ENCODE measurements at places on chromosomes 12 and 14. TPM values are rescaled to one million over a fixed set of nuclear protein-coding genes. Genes with fewer than 3 reads are reported as not detected.

DNA sequence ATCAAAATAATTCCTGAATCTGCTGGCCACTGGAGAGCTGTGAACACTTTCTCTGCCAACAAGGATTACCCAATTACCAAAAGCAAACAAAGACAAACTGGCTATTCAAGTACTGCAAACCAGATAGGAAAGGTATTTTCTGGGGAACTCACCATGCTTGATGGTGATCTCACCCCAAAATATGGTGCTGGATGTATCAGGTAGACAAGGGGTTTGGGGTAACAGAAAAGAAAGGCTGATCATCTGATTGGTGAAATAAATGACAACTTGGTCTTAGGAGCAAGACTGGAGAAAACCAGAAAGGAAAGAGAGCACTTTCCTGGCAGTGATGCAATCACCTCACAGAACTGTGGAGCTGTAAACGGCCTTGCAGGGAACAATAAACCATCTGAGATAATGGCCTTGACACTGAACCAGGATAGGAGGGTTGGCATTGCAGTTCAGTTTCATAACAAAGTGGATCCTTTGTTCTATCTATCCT, 31.0 kb upstream of the NPFF start:
- no peak for DNase-seq
- H3K4me3 ChIP-seq = no peak overlapping the region
- H3K27ac ChIP-seq = no peak overlapping the region
- no peaks in the 10 kb centered on the region for H3K27me3 ChIP-seq

DNA sequence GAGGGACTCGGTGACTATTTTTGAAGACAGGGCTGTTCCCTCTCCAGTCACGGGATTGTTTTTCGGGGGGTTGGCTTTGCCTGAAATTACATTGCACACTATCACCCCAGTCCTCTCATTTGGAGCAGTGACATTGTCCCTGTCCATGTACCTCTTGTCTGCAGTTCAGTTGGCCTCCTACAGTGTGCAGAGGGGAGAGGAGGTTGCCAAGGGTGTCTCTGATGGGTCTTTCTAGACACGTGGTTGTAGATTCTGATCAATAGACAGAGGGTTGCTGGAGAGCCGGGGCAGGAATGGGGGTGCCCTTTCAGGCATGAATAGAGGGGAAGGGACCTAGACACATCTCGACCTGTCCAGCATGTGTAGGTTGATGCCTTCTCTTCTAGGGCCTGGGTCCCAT, 1.2 kb downstream of the TMEM120B start:
- no peaks in the 10 kb centered on the region for H3K27me3 ChIP-seq
- no peaks in the 10 kb centered on the region for H3K36me3 ChIP-seq
- H3K27ac ChIP-seq = no peak overlapping the region
- peak overlapping the region; percentile 85 for H3K4me3 ChIP-seq

DNA sequence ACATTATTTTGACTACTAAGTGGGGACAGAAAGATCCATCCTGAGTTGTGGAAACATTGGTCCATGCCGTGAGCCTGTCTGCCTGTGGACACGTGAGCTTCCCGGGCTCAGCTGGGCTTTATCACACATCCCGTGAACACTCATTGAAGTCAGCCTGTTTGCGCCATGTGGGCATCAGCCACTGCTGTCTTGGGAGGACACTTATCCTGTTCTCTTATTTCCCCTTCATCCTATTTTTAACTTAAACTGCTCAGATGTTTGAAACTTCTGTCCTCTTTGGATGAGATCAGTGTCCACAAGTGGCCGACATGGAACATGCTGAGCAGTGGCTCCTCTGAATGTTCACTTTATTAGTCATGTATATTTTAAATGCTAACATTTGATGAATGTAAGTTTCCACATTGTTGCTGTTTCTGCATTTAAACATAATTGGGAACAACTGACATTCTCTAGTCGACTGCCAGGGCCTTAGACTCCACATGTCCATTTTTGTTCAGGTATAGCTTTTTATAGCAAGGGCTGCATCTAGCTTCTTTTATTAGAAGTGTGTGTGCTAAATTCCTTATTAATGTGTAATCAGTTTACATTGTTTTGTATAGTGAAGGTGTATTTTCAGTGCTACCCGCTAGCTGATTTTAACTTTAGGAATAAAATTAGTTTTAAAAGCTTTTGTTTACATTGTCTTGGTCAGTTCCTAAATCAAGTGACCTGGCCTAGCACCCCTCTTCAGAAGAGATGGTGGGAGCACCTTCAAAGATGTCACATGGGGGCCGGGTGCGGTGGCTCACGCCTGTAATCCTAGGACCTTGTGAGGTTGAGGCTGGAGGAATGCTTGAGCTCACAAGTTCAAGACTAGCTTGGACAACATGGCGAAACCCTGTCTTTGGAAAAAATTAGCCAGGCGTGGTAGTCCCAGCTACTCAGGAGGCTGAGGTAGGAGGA, 24.0 kb downstream of the RNF34 start:
- H3K27ac ChIP-seq = 0 out of 2 replicates have a peak overlapping the region, but pooled peaks have one; percentile 6
- peaks cover 50% of the 10 kb centered on the region for H3K36me3 ChIP-seq
- no peaks in the 10 kb centered on the region for H3K27me3 ChIP-seq
- no peak overlapping the region for H3K4me3 ChIP-seq
- peaks cover 22% of the 10 kb centered on the region for H3K4me1 ChIP-seq

DNA sequence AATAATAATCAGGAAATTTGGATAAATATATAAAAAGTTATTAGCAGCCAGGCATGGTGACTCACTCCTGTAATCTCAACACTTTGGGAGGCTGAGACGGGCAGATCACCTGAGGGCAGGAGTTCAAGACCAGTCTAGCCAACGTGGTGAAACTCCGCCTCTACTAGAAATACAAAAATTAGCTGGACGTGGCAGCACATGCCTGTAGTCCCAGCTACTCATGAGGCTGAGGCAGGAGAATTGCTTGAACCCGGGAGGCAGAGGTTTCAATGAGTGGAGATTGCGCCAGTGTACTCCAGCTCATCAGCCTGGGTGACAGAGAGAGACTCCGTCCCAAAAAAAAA, 64.5 kb downstream of the SYT1 start:
- no peaks in the 10 kb centered on the region for H3K27me3 ChIP-seq
- no peak for DNase-seq
- H3K4me3 ChIP-seq = no peak overlapping the region
- no peaks in the 10 kb centered on the region for H3K4me1 ChIP-seq
- H3K27ac ChIP-seq = no peak overlapping the region
- H3K36me3 ChIP-seq = no peaks in the 10 kb centered on the region

DNA sequence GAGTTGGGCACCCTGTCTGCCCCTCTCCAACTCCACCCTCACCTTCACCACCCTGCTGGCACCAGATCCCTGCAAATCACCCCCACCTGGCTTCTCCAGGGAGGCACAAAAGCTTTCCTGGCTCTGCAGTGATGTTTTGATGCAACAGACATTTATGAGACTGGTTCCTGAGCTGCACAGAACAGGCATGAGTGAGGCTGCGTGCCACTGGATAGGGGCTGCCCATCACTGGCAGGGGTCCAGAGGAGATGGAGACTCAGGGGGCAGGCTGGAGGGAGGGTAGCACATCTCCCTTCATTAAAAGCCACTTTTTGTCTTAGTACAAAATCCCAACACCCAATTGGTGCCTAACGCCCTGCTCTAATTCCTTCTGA, 17.3 kb upstream of the ZDHHC22 start:
- H3K27ac ChIP-seq = no peak overlapping the region
- H3K4me1 ChIP-seq = no peaks in the 10 kb centered on the region
- H3K4me3 ChIP-seq = no peak overlapping the region
- H3K27me3 ChIP-seq = no peaks in the 10 kb centered on the region
- H3K36me3 ChIP-seq = no peaks in the 10 kb centered on the region

DNA sequence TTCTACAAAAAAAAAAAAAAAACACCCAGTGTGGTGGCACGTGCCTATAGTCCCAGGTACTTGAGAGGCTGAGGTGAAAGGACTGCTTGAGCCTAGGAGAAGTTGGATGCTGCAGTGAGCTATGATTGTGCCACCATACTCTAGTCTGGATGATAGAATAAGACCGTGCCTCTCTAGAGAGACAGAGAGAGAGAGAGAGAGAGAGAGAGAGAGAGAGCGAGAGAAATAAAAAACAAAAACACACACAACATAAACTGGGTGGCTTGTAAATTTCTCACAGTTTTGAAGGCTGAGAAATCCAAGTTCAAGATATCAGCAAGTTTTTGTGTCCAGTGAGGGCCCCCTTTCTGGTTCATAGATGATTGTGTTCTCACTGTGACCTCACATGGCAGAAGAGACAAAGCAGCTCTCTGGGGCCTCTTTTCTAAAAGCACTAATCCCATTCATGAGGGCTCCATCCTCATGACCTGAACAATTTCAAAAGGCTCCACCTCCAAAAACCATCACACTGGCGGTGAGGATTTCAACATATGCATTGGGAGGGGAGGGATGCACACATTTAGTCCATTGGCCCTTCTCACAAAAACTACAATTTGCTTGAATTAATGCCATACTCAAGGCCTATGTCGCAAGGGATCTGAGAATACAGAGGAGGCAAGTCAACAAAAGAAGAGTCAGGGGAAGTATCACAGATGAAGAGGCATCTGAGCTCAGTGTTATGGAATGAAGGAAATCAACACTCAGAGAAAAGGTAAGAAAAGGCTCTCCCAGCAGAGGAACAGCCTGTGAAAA, 94.9 kb downstream of the PPM1H start:
- DNase-seq = no peak
- H3K27ac ChIP-seq = no peak overlapping the region
- no peaks in the 10 kb centered on the region for H3K36me3 ChIP-seq
- peaks cover 4% of the 10 kb centered on the region for H3K4me1 ChIP-seq
- H3K27me3 ChIP-seq = no peaks in the 10 kb centered on the region
- H3K4me3 ChIP-seq = no peak overlapping the region

GRCh38 chr14:49971156-49972130, 78.6 kb downstream of the ARF6 start:
- peak overlapping the region; percentile 100 for H3K27ac ChIP-seq
- no peaks in the 10 kb centered on the region for H3K27me3 ChIP-seq
- H3K4me1 ChIP-seq = peaks cover 39% of the 10 kb centered on the region
- H3K4me3 ChIP-seq = peak overlapping the region; percentile 49

DNA sequence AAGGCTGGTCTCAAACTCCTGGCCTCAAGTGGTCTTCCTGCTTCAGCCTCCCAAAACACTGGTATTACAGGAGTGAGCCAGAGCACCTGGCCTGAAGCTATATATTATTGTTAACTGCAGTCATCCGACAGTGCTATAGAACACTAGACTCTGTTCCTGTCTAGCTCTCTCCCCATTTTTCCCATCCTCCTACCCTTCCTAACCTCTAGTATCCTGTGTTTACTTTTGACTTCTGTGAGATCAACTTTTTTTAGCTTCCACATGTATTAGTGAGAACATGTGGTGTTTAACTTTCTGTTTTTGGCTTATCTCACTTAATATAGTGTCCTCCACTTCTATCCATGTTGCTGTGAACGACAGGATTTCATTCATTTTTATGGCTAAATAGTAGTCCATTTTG, 34.7 kb downstream of the TRAF3 start:
- H3K36me3 ChIP-seq = peaks cover 10% of the 10 kb centered on the region
- H3K27ac ChIP-seq = peak overlapping the region; percentile 48
- peaks cover 72% of the 10 kb centered on the region for H3K4me1 ChIP-seq
- DNase-seq = no peak
- 0 out of 2 replicates have a peak overlapping the region, but pooled peaks have one; percentile 12 for H3K4me3 ChIP-seq

- DNase-seq = no peak
- no peak overlapping the region for H3K27ac ChIP-seq
- H3K4me1 ChIP-seq = no peaks in the 10 kb centered on the region
- H3K4me3 ChIP-seq = no peak overlapping the region
Measured at GRCh38 chr12:132734206-132734605, 23.6 kb downstream of the PGAM5 start.

GRCh38 chr12:126397071-126397581, 1331.9 kb downstream of the AACS start:
- DNase-seq = no peak
- no peaks in the 10 kb centered on the region for H3K27me3 ChIP-seq
- H3K4me3 ChIP-seq = no peak overlapping the region
- H3K36me3 ChIP-seq = no peaks in the 10 kb centered on the region
- no peaks in the 10 kb centered on the region for H3K4me1 ChIP-seq
- no peak overlapping the region for H3K27ac ChIP-seq

GRCh38 chr12:51512438-51512837, 78.6 kb upstream of the SCN8A start:
- DNase-seq = no peak
- H3K36me3 ChIP-seq = no peaks in the 10 kb centered on the region
- no peak overlapping the region for H3K27ac ChIP-seq
- H3K4me3 ChIP-seq = no peak overlapping the region
- no peaks in the 10 kb centered on the region for H3K27me3 ChIP-seq

DNA sequence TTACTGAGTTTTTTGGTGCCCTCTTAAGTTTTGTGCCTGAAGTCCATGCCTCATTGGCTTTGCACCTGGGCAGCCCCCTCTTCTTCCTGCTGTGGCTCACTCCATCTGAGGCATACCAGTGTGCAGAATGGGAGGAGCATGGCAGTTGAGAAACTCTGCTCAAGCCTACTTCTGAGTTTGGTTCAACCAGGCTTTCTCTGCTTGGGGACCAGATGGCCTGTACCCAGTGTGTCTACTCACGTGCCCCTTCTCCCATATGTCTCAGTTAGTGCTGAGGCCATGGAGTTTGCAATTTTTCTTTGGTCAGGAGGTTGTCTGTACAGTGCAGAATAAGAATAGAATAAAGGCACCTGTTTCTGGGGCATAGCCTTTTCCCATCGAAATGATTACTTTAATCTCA, 383.3 kb upstream of the DDHD1 start:
- H3K27ac ChIP-seq = no peak overlapping the region
- no peaks in the 10 kb centered on the region for H3K27me3 ChIP-seq
- H3K4me3 ChIP-seq = no peak overlapping the region
- DNase-seq = no peak
- H3K36me3 ChIP-seq = no peaks in the 10 kb centered on the region

TSHR gene
- total RNA-seq = not detected

EML5 gene
- 0.33 TPM for total RNA-seq

GLIPR1L2 gene
- total RNA-seq = not detected

SMOC1 gene
- not detected for total RNA-seq

PLXNC1 gene
- total RNA-seq = 35.2 TPM

PRB2 gene
- total RNA-seq = not detected

RASAL1 gene
- total RNA-seq = not detected

ASB2 gene
- total RNA-seq = 40.4 TPM

POTEG gene
- total RNA-seq = 1.7 TPM

Measured in GM12878 (cell line).